ENCODE measurements at places on chromosomes 11 and 22.

DNA sequence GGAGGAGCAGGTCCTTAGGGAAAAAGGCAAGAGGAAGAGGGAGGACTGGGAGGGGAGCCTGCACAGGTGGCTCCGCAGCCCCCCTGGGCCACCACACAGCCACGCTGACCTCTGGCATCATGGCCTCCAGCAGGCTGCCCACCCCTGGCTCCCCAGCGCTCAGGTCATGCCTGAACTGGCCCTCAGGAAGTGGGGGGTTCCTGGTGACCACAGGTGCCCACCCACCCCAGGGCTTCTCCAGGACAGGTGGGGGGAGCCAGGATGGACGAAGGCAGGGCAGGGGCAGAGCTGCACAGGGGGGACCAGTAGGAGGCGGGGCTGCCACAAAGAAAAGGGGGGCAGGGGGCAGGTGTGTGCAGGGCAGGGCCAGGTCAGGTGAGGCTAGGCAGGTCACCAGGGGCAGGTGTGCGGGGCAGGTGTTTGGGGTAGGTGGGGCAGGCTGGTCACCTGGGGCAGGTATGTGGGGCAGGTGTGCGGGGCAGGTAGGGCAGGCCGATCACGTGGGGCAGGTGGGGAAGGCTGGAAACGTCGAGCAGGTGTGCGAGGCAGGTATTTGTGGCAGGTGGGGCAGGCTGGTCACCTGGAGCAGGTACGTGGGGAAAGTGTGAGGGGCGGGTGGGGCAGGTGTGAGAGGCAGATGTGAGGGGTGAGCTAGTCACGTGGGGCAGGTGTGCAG is 997 bp downstream of the DEAF1 start:
- no peak for DNase-seq

DNA sequence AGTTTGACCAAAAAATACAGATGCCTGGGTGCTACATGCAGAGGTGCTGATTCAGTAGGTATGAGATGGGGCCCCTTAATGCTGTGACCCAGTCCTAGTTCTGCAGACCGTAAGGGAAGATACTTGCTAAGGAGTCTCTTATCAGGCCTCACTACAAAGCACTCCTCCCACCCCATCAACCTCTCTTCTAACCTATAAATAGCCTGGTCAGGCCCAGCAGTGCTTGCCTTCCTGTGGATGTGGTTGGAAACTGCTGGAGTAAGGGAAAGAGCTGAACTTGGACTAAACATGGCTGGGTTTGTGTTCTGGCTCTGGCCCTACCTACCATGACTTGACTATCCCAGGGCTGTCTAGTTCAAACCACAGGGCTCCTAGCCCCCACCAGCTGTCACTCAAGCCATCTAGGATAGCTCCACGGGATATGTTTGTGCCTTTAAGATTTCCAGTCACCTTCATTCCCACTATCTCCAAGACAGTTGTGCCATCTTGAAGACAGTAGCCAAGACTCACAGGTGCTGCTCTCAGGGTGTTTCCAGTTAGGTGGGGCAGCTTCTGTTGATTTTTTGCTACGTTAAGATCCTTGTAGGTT is 9.5 kb upstream of the DKK3 start:
- no peak for DNase-seq

- DNase-seq: no peak
These were observed 115.9 kb upstream of the CRYBB3 start for GRCh38 chr22:25083807-25084200.

DNA sequence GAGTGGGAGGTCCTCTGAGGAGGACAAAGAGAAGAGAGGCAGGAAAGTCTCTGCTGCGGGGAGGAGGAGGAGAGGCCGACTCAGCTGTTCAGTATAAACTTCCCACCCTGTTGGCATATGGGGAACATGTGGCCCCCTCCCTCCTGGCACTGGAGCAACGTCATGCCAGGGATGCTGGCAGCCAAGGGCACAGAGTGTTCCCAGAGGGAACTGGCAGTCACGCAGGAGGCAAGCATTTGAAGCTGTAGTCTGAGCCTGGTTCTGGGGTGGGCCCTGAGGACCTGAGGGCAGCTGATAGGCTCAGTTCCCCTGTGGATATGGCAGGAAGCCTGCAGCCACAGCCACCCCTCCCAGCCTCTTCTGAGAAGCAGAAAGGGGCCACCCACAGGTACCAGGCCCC is 67.1 kb upstream of the TSPAN18 start:
- no peak for DNase-seq

DNA sequence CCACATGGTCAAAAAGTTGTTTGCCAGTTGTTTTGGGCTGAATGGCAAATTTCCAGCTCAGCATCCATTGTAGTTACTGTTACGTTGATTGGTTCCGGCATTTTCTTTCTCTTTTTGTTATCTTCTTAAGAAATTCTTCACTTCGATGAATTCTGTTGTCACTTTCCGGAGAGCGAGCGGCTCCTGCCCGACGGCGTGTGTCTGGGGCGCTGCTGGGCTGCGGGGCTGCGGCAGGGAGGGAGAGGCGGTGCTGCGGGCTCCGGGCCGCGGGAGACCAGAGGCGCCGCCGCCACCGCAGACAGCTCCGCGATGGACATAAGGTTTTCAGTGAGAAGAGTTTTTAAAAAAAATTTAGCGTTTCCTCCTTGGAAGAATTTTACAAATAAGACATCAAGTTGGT is 117.4 kb downstream of the RRM1 start:
- no peak for DNase-seq

- DNase-seq: no peak
These were observed 689.9 kb upstream of the CCDC90B start for GRCh38 chr11:83976086-83976485.

DNA sequence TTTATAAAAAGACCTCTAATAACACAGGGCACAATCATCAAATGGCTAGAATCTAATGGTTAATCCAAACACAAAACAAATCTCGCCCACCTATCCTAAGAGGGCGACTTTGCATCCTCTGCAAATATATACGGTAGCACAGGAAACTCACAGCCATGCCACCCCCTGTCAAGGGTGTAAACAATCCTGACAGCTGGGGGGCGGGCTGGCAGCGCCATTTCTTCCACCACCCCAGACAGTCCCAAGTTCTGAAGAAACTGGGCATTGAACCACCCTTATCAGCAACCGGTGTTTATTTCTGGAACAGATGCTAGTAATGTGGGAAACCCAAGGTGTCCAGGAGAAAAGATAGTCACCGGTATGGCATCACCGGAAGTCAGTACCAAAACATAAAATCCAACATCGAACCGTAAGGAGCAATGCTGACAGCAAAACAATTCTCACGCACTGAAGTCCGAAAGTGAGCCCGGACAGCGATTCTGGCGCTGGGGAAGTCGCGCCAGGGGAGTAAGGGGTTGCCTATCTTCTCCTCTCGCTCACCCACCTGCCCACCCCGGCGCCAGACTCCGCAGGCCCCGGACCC is 825 bp downstream of the FBXO3 start:
- DNase-seq: no peak

GRCh38 chr11:121777056-121777455 is 324.3 kb upstream of the SORL1-AS1 start:
- no peak for DNase-seq

DNA sequence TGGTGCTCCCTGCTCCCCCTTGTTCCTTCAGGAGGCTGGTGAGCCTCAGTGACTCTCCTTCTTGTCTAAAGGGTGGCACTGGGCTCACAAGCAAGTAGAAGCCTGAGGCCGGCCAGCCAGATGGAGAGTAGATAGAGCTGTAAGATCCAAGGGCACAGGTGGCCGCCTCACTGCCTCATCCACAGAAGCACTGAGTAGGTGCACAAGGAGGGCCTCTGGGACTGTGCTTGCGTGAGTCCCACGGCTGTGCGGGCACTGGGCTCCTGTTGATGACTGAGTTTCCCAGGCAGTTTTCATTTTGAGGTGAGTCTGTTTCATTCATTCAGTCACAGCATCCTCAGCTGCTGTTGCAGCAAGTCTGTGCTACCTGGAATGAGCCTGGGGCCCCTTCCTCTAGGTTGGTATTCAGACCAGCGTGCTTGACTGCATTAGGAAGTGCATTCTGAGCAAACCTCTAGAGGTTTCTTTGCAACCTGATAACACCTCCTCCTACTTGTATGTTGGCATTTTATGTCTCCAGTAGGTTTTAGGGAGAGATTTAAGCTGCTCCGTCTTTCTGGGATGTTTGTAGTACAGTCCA is 184.0 kb downstream of the TBC1D22A start:
- DNase-seq: no peak

DNA sequence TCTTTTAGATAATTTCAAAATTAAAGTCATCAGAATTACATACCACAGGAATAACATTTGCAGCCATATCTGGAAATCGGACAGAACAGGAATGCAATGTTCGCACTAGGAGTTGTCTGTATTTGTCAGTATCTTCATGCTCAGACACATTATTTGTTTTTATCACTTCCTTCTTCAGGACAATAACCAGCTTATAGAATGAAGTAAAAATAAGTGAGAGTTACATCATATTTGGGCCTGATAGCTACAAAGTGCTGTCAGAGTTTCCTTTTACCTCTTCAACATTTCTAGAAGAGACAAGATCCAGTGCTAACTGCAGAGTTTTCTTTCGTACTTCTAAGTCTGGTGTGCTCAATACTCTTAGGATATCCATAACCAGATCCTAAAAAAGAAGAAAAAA is 18.9 kb downstream of the COPB1 start:
- no peak for DNase-seq

GRCh38 chr22:19480173-19480568 is 451 bp downstream of the CDC45 start:
- DNase-seq: no peak

DNA sequence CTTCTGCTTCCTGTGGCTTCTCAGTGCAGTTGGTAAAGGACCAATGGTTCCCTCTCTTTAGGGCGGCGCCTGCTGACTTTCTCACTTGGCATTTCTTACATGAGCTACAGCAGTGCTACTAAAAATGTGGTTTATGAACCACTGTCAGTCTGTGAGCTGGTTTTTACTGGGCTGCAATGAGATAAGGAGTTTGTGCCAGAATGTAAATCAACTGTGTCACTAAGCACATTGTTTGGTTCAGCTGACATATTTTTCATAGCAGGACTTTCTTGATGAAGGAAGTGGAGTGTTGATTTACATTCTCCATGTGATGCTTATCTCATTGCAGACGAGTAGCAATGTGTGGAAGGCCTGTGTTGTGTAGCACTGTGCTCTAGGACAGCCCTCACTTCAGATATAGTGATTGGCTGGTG is 463.3 kb downstream of the SOX6 start:
- DNase-seq: no peak

DNA sequence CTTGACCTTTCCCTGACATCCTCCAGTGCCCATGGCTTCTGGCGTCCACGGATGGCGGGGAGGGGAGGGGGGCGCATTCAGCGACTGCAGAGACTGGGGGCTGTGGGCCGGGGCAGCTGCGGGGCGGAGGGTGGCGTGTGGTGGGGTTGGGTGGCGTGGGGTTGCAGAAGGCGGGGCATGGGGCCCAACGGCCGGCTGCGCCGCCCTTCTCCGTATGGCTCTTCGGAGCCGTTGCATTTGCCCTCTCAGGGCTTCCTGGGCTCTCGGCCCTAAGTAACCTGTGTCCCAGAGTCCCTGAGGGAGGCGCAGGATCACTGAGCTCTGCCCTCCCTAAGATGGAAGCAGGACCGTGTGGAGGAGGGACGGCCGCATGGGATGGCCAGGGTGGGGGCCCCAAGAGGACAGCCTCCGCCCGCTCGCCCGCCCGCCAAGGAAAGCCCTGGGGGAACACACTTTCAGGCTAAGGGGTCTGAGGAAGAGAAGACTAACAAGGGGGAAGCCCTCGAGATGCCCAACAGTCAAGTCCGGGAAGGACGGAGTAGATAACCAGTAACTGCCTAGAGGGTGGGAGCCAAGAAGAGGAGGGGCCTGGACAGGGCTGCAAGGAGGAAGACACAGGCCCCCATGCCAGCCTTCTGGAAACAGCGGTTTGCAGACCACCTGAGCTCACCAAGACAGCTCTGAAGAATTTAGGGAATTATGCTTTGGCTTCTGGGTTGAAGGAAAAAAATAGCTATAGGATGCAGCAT is 9.2 kb upstream of the AIFM3 start:
- no peak for DNase-seq

- DNase-seq: no peak
These were observed 74.6 kb upstream of the SUSD2 start for GRCh38 chr22:24106385-24107381.

DNA sequence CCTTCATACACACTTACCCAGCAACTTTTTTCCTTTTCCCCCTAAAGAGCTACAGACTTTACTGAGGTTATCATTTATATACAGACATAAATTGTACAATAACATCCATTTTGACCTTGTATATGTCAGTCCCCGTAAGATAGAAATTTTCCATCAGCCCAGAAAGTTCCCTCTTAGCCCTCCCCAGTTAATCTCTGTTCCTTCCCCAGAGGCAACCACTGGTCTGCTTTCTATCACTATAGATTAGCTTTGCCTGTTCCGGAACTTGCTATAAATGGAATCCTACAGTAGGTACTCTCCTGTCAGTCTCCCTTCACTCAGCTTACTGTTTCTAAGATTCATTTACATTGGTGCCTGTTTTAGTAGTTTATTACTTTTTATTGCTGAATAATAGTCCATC is 54.9 kb downstream of the TSPAN18 start:
- no peak for DNase-seq

- no peak for DNase-seq
These were observed 35.5 kb upstream of the GAB4 start for GRCh38 chr22:17043521-17043920.

GRCh38 chr11:76459299-76459698 is 14.5 kb downstream of the EMSY start:
- DNase-seq: no peak

- DNase-seq: no peak
These were observed 10.3 kb upstream of the THOC5 start for GRCh38 chr22:29563652-29564460.

DNA sequence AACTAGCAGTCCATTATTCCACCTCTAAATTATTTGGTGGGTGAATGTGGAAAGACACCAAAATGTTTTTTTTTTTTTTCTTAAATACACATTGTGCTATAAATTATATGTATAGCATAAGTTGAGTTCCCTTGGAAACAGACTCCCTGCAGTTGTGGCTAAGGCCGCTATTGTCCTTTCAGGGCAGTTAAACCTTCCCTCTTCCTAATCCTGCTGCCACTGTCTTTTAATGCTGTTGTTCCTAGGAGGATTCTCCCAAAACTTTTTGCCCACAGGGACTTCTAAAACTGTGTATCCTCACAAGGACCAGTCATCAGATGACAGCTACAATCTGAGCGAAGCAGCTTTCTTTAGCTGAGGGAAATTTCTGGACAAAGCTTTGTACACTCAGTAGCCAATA is 478.9 kb upstream of the CHORDC1 start:
- no peak for DNase-seq

GRCh38 chr11:19811380-19811779 is 98.7 kb downstream of the NAV2 start:
- no peak for DNase-seq

- DNase-seq: no peak
These were observed 142.7 kb downstream of the WNT7B start for GRCh38 chr22:45834241-45834640.
